ENCODE measurements at places on chromosomes 3 and 15. TPM values are rescaled to one million over a fixed set of nuclear protein-coding genes. Genes with fewer than 3 reads are reported as not detected.

Gene PCLAF
- 0.20 TPM for total RNA-seq

Gene CHRFAM7A
- 1.3 TPM for total RNA-seq

GRCh38 chr3:194843556-194843955, 157.9 kb downstream of the FAM43A start:
- DNase-seq, result no peak

GRCh38 chr3:10017636-10018292, 8.5 kb upstream of the FANCD2 start:
- DNase-seq, result no peak

DNA sequence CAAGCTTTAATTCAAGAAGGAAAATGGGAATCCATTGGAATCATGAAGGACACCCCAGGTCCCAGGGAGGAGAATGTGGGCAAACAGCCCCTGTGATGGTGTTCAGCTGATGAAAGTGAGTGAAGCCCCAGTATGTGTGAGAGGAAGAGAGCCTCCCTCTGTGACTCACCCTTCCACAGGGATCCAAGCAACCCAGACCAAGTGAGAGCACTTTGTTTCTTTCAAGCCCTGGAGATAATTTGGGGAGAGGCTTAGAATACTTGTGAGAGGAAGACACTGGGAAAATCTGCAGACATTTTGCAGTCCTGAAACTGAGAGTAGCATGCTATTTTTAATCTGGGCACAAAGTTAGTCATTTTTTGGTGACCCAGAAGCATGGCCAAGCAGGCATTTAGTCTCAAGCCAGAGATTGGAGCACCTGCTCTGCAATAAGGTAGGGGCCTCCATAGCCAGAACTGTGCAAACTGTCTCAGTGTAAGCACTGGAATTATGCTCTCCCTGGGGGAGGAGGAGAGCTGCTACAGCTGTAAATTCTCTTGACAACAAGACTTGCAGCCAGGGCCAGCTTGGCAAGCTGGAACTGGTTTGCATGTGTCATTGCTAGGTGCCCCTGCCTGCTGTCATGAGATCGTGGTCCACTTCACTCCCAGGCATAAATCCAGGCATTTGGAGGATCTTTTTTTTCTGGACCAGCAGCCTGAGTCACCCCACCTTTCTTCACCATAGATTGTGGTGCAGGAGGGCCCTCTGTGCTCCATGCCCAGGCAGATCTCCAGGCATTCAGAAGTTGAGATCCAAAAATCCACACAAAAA, 537.8 kb upstream of the DPPA4 start:
- DNase-seq, result no peak

DNA sequence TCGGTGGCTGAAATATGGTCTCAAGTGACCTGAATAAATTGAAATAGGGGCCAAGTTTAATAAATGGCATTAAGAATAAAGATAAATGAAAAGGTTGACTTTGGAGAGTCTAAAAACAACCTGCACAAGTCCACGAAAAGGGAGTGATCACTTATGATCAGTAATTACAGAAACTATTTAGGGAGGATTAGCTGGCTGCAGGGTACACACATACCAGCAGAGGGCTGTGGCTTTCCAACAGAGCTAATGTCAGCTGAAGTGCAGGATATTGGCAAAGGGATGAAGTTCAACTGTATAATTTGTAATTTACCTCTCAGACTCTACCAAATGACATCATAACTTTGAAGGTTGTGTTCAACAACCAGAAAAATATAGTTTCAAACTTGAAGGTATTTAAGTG, 86.8 kb downstream of the SYNPR start:
- no peak for DNase-seq

GRCh38 chr3:50327129-50327528, 894 bp downstream of the TUSC2 start:
- no peak for DNase-seq

GRCh38 chr15:94674296-94674695, 442.9 kb downstream of the MCTP2 start:
- no peak for DNase-seq

DNA sequence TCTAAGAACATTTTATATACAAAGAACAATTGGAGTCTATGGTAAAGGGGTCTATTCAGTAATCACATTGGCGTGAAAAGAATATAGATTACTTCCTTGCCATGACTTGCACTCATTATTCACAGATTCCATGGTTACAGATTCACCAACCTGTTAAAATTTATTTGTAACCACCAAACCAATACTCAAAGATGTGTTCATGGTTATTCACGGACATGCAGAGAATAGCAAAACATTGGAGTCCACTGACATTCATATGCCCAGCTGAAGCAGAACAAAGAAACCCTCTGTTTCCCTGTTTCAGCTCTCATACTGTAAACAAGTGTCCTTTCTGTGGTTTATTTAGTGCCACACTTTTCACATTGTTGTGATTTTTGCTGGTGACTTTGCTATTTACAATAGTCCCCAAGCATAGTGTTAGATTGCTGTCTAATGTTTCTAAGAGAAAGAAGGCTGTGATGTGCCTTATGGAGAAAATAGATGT, 185.8 kb upstream of the TTC14 start:
- DNase-seq, result no peak
